ENCODE measurements at places on chromosomes 13 and 19.
A peak's percentile ranks its signal among the peaks of the same experiment; 100 is the strongest.

DNA sequence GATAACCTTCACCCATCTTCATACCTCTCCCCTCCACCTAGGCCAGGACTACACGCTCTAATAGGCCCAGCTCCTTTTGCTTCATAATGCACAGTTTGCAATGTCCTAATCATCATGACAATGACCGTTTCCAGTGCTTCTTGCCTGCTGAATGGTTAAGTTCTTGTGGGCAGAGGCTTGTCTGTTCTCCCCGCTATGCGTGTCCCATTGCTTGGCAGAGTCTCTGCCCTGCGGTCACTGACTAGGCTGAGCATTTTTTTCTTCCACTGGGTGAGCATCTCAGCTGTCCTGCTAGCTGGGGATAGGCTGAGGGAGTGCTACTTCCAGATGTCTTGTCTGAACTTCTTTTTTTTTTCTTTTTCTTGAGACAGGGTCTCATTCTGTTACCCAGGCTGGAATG lies 314.7 kb downstream of the UQCRFS1 start:
- no peak for DNase-seq
- no peak overlapping the region for H3K4me3 ChIP-seq
- no peaks in the 10 kb centered on the region for H3K27me3 ChIP-seq
- no peaks in the 10 kb centered on the region for H3K36me3 ChIP-seq

DNA sequence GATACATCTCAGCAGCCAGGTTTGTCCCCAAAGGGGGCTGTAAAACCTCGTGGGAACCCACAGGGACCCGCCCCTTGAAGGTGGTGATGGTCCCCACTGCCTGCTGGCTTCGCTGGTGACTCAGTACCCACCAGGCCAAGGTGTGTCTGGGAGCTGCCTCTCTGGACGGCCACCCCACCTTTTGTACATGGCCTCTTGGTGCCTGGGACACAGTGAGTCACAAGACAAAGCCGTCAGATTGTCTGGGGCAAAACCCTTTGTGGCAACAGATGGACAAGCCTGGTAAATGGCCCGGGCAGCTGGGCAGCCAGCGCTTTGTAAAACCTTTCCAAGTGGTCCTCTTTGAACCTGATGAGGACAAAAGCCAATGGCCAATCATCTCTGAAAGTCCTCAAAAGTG lies 27.9 kb upstream of the KLF2 start:
- H3K4me3 ChIP-seq: no peak overlapping the region
- H3K27me3 ChIP-seq: no peaks in the 10 kb centered on the region
- no peaks in the 10 kb centered on the region for H3K4me1 ChIP-seq
- no peak for DNase-seq
- no peaks in the 10 kb centered on the region for H3K36me3 ChIP-seq
- H3K27ac ChIP-seq: no peak overlapping the region

DNA sequence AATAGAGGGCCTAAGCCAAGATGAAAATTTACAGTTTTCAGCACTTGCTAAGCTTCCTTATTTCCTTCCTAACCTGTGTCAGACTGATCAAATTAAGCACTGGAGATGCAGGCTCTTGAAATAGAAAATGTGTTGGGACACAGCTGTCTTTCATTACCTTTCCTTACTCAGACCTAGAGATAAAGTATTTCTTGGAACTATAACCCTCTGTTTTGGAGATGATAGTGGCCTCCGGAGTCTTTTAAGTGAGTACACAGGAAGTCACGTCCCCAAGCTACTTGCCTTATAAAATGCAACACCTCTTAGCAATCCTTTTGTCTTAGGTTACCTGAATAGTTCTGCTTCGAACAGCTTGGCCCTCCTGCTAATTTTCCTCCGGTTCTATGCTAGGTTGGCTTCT lies 12.4 kb upstream of the AKAP11 start:
- no peaks in the 10 kb centered on the region for H3K4me1 ChIP-seq
- no peaks in the 10 kb centered on the region for H3K27me3 ChIP-seq
- no peak for DNase-seq
- H3K4me3 ChIP-seq: no peak overlapping the region
- H3K36me3 ChIP-seq: no peaks in the 10 kb centered on the region

GRCh38 chr13:30071969-30072817 lies 221.8 kb upstream of the UBL3 start:
- no peak overlapping the region for H3K4me3 ChIP-seq
- peaks cover 3% of the 10 kb centered on the region for H3K4me1 ChIP-seq
- no peak overlapping the region for H3K27ac ChIP-seq
- no peaks in the 10 kb centered on the region for H3K27me3 ChIP-seq
- no peaks in the 10 kb centered on the region for H3K36me3 ChIP-seq

- H3K27ac ChIP-seq: no peak overlapping the region
- H3K36me3 ChIP-seq: no peaks in the 10 kb centered on the region
- H3K4me3 ChIP-seq: peak overlapping the region; percentile 81
- DNase-seq: no peak
- H3K27me3 ChIP-seq: peaks cover 28% of the 10 kb centered on the region
These were observed 605 bp upstream of the CDK8 start for GRCh38 chr13:26253262-26253786.

DNA sequence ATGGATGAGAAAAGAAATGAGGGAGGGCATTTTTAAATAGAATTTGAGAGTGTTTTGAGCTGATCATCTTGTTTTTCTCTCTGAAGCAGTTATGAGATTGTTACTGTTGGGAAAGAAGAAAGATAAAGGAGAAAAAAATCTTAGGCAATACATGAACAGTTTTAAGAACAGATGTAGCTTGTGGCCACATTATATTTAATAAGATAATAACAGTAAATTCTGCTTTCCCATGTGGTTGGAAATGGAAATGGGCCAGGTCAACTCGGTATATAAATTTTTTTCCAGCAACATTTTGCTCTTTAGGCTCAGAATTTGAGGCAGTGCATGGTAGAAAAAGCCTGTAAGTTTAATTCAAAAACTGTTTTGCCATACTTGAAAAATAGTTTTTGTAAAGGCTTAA lies 118.7 kb downstream of the POSTN start:
- no peak overlapping the region for H3K27ac ChIP-seq
- DNase-seq: no peak
- H3K36me3 ChIP-seq: no peaks in the 10 kb centered on the region
- H3K4me3 ChIP-seq: no peak overlapping the region
- peaks cover 3% of the 10 kb centered on the region for H3K4me1 ChIP-seq

DNA sequence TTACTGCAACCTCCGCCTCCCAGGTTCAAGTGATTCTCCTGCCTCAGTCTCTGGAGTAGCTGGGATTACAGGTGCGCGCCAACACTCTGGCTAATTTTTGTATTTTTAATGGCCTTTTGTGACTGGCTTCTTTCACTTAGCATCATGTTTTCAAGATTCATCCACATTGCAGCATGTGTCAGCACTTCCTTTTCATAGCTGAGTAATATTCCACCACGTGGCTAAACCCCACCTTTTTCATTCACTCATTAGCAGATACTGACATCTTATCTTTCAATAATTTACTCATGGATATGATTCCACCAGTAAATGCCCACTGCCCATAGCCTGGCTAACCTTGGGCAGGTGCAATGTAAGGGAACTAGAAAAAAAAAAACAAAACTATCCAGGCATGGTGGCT lies 6.9 kb downstream of the C5AR1 start:
- no peak overlapping the region for H3K4me3 ChIP-seq
- H3K27me3 ChIP-seq: no peaks in the 10 kb centered on the region
- no peak for DNase-seq
- H3K4me1 ChIP-seq: no peaks in the 10 kb centered on the region
- no peaks in the 10 kb centered on the region for H3K36me3 ChIP-seq

DNA sequence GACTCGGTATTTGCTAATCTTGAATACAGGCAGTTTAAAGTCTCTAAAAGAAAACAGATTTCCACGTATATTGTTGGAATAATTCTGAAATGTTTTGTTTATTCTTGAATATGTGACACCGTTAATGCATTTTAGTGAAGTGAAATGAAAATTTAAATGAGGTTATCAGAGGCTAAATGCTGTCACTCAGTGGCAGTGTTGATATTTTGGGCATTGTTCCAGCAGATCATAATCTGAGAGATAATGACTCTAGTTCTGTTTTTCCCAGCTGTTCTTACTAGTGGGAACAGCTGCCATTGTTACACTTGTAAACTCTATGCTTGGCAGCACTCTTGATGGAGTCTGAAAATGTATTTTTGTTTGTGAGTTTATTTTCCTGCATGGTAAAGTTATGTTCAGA lies 365.6 kb upstream of the SLC10A2 start:
- no peaks in the 10 kb centered on the region for H3K36me3 ChIP-seq
- H3K4me3 ChIP-seq: no peak overlapping the region
- no peak for DNase-seq
- no peak overlapping the region for H3K27ac ChIP-seq

DNA sequence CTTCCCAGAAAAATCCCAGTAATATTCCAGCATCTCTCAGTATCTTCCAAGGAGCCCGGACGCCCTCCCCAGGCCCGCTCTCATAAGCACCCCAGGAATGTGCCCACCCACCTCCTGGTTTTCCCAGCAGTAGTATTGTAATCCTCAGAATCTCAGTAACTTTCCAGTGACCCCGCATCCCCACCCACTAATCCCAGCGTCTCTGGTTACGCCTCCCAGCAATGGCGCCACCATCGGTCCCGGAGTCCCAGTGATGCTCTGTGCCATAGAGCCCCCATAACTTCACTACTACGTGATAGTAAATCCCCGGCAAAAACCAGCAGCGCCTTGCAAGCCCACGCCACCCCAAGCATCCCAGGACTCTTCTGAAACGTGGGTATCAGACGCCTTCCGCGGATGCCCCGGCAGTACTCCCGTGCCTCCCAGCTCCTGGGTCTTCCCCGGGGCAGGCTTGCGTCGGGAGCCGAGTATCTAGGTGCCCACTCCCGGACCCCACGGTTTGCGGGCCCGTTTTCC lies 928 bp upstream of the PNPLA6 start:
- H3K4me3 ChIP-seq: peak overlapping the region; percentile 95
- H3K36me3 ChIP-seq: no peaks in the 10 kb centered on the region
- no peaks in the 10 kb centered on the region for H3K27me3 ChIP-seq

DNA sequence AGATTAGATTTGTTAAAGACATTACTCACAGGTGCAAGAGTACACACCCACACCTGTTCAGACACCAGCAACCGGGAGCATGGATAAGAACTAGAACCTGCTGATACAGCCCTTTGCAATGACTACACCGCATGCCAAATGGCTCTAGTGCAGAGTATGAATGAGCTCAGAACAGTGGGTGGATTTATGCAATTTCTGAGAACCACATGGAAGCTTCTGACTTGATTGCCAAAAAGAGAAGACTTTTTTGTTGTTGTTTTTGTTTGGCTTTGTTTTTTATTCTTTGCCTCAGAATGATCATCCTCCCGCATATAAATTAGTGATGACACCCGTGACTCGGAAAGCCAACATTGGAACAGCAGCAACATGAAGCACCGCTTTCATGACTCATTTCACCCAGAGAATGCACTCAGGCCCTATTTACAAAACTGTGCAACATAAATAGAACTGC lies 77.4 kb upstream of the LRCH1 start:
- DNase-seq: no peak
- no peak overlapping the region for H3K4me3 ChIP-seq
- no peaks in the 10 kb centered on the region for H3K27me3 ChIP-seq
- H3K4me1 ChIP-seq: no peaks in the 10 kb centered on the region
- no peaks in the 10 kb centered on the region for H3K36me3 ChIP-seq

DNA sequence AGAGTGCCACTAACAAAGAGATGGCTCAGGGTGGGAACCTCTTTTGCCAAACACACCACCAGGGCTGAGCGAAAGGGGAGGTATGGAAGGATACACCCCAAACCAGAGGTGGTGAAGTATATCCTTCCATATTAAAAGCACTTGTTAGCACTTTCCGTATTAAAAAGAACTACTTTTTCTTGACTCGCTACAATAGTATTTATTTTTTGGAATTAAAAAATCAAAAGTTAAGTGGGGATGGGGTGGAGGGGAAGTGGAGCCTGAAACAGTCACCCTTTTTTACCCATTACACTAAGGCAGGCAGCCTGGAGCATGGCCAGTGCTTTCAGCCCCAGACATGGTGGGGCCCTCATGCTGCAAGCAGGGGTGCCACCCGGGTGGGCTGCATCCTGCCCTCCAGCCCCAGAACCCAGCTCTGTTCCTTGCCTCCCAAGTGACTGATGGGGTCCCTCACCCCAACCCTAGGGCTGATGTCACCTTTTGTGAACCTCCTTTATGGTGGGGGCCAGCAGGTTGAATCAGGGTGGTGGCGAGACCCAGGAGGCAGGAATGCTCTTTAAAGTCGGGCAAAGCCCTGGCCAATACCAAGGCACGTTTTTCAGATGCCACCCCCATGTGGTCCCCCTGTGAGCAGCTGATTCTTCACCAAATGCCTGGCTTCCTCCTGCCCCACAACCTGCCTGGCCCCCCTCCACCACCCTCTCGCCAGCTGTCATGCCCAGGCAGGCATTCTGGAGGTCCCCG lies 31.0 kb downstream of the LYL1 start:
- peaks cover 22% of the 10 kb centered on the region for H3K27me3 ChIP-seq
- no peak overlapping the region for H3K27ac ChIP-seq
- no peak overlapping the region for H3K4me3 ChIP-seq
- H3K4me1 ChIP-seq: peaks cover 13% of the 10 kb centered on the region

GRCh38 chr19:47227352-47228167 lies 3.4 kb downstream of the BBC3 start:
- peak overlapping the region; percentile 100 for H3K4me3 ChIP-seq
- no peaks in the 10 kb centered on the region for H3K27me3 ChIP-seq
- peak; percentile 97 for DNase-seq
- H3K4me1 ChIP-seq: peaks cover 23% of the 10 kb centered on the region
- H3K27ac ChIP-seq: peak overlapping the region; percentile 36

DNA sequence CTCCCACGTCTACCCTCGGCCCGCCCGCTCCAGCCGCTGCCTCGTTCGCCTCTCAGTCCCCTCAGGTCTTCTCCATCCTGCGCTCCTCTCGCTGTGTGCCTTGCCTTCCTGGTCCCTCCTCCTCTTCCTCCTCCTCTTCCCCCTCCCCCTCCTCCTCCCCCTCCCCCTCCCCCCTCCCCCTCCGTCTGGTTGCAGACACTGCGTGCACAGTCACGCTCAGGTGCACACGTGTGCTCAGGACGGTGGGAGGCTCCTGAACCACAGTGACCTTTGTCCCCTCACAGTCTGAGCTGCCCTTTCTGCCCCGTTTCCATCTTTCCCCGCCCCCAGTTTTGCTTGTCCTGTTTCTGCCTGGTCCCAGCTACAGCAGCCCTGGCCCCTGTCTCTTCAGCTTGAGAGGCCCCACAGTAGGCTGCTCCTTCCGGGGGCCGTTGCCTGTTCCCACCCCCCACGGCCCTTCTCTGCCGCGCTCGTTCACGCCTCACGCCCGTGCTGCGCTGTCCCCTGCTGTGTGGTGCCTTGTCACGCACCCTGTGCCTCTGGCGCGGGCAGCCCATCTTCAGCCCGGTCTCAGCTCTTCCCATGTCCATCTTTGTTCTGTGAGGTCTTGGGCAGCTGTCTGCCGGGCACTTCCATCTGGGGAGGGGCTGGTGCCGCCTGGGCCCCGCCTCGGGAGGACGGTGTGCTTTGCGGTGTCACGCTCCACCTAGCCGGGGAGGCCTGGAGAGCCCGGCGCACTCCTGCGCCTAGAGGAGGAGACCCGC lies 13.8 kb upstream of the RPS15 start:
- no peak overlapping the region for H3K27ac ChIP-seq
- H3K36me3 ChIP-seq: no peaks in the 10 kb centered on the region
- no peak overlapping the region for H3K4me3 ChIP-seq
- H3K27me3 ChIP-seq: no peaks in the 10 kb centered on the region
- no peak for DNase-seq
- peaks cover 13% of the 10 kb centered on the region for H3K4me1 ChIP-seq

GRCh38 chr13:42412812-42413483 lies 141.0 kb downstream of the AKAP11 start:
- H3K27ac ChIP-seq: no peak overlapping the region
- no peak overlapping the region for H3K4me3 ChIP-seq
- no peaks in the 10 kb centered on the region for H3K27me3 ChIP-seq
- H3K4me1 ChIP-seq: no peaks in the 10 kb centered on the region
- H3K36me3 ChIP-seq: no peaks in the 10 kb centered on the region

GRCh38 chr19:39870171-39870971 lies 24.2 kb upstream of the FBL start:
- H3K4me1 ChIP-seq: peaks cover 8% of the 10 kb centered on the region
- peak; percentile 52 for DNase-seq
- no peak overlapping the region for H3K4me3 ChIP-seq
- no peaks in the 10 kb centered on the region for H3K27me3 ChIP-seq
- H3K27ac ChIP-seq: no peak overlapping the region

All from neural progenitor cell (in vitro differentiated cells).